ENCODE measurements at places on chromosomes 16 and 17.

- no peak for DNase-seq
These were observed 11.9 kb downstream of the MCRIP1 start for GRCh38 chr17:81821147-81821546.

DNA sequence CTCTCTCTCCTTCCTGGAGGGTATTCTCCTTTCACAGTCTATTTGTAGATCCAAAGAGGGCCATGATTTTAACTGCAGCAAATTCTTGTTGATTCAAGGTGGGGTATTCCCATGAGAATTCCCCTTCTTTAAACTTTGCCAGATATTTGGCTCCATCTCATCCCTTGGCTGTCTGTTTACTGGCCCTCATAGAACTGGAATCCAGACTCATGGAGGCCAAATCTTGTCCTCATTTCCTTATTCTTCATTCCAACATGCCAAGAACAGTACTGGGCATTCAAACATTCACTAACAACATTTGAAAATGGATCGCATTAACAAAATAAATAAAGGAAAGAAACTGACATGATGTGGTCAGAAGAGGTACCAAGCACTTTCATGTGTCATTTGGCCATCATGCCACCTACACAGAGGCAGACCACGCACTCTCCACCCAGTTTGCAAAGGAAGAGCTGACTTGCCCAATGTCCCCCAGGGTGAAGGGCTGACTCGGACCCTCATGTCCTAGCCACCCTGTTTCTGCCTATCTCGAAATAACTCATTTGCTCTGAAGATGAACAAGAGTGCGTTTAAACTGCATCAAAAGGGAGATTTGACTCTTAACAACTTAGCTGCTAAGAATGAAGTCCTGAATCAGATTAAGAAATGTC is 23.1 kb upstream of the SLC35B1 start:
- DNase-seq = no peak

DNA sequence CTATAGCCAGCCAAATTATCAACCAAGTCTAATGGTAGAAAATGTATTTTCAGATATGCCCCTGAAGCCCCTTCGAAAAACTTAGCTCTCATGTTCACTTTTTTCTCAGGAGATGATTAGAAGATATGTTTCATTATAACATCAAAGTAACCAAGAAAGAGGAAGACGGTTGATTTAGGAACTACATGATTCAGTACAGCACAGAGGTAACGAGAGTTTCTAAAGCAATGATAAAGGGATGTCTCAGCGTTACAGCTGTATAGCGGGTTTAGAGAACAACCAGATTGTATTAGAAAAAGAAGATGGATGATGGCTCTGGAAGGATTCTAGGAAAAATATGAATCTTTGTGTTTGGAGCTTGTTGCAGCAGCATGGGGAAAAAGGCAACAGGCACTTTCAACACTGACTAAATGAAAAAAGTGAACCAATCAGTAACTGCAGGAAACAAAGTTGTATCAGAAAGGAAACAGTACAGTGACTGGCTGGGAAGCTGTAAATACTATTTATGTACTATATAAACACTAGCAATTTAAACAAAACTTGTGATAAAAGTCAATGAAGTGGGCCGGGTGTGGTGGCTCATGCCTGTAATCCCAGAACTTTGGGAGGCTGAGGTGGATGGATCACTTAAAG is 21.5 kb downstream of the MBTD1 start:
- no peak for DNase-seq

DNA sequence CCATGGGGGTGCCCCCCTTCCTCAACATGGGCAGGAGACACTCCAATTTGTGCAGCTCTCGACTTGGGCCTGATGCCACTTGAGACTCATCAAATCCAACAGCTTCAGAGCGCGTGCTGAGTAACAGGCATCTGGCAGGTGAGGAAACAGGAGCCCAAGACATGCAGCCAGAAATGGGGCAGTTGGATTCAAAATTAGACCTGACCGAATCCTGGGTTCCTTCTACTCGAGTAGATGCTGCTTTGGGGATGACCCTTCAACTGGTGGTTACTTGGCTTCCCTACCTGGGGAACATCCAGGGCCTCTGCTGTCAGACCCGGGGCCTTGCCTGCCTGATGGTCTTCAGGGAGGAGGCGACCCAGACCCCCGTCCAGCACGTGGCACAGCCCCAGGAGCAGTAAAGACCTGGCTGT is 488 bp upstream of the NTN3 start:
- no peak for DNase-seq

All from stimulated activated CD4-positive, alpha-beta T cell treated with anti-CD3 and anti-CD28 coated beads, Interleukin-1b, Interleukin-23, amount 100 ng/mL, for 24 hours (primary cell).